ENCODE measurements at places on chromosomes 5 and 9. TPM values are rescaled to one million over a fixed set of nuclear protein-coding genes. Genes with fewer than 3 reads are reported as not detected.

- no peak for DNase-seq
Observed at GRCh38 chr5:168135897-168136296, 155.5 kb upstream of the WWC1 start.

GLDC gene
- total RNA-seq = 1.7 TPM

DNA sequence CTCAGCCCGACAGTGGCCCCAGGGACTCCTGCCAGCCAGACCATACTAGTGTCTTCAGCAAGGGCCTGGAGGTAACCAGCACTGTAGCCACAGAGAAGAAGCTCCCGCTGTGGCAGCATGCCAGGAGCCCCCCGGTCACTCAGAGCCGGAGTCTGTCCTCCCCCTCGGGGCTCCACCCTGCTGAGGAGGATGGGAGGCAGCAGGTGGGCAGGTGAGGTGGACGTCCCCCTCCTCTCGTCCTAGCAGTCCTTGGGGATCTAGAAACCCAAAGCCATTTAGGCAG lies 28.0 kb upstream of the LRRC14B start:
- DNase-seq = no peak

GRCh38 chr5:69213513-69214215 lies 21.0 kb upstream of the CDK7 start:
- DNase-seq = no peak

- peak; percentile 60 for DNase-seq
Observed at GRCh38 chr5:91219091-91219802, 163.9 kb downstream of the ARRDC3 start.
